HFFc6 (cell line): ENCODE measurements at places on chromosomes 1 and 21. TPM values are rescaled to one million over a fixed set of nuclear protein-coding genes. Genes with fewer than 3 reads are reported as not detected.

GRCh38 chr1:227260433-227260832 is 57.9 kb downstream of the CDC42BPA start:
- DNase-seq, result no peak

DNA sequence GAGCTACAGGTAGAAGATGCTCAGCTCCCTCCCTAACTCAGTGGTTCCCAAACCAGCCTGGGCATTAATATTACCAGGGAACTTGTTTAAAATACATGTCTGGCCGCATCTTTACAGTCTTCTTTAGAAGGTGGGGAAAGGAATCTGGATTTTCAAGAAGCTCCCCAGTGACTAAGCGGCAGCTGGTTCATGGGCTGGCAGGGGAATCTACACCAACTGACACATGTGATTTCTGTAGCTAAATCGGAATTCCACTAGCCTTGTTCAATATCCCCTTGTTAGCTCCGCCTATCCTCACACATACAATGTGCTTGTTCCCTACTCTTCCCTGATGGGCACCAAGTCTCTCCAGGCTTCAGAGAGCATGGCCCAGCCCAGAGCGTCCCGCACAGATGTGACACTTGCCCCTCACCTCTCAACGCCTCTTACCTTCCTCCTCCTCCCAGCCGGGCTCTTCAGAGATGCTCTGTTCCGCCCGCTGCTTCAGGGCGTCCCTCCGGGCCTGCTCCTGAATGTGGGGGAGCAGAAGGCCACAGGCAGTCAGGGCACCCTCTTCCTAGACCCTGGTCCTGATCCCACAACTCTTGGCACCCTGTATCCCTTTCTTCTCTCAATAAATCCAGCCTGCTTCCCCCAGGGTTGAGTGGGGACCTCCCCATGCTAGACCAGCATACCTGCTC is 15.3 kb downstream of the TSSK3 start:
- DNase-seq, result no peak

- no peak for DNase-seq
These were observed 6.1 kb upstream of the ADORA1 start for GRCh38 chr1:203121186-203122015.

TRIM17 gene
- total RNA-seq, result not detected in 3 replicates

DNA sequence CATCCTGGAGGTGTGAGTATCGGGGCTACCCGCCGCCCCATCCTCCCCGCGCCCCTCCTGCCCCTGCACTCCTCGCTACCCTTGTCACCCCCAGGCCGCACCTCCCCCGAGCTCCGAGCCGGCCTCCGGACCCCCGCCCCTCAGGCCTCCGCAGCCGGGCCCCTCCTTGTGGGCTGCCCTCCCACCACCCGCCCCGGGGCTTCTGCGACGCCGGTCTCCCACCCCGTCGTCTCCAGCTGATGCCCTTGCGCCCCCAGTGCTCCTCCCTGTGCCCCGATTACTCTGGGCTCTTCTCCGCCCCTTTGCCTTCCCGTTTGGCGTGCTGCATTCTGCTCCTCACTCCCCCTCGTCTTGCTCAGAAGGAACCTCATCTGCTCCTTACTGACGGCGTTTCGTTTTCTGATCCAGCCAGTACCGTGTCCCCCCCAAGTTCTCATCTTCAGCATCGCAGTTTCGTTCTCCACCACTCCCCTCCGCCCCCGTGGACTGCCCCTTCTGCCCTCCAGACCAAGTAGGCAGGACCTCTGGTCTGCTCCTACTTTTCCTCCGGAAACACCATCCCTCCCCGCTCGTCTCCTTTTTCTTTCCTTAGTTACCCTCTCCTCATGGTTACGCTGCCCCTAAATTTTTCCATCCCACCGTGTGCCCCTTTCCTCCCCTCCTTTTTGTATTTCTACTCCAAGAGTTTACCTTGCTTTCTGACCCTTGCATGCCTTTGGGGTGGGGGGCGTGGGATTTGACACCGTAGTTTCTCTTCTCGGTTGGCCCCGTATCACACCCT is 841 bp downstream of the SNX27 start:
- no peak for DNase-seq

GRCh38 chr1:156862997-156863599 is 2.4 kb downstream of the NTRK1 start:
- no peak for DNase-seq

GRCh38 chr1:82215056-82215852 is 414.5 kb downstream of the ADGRL2 start:
- DNase-seq, result no peak

- DNase-seq, result no peak
These were observed 512.2 kb downstream of the LTN1 start for GRCh38 chr21:28480470-28480869.

C4BPA gene
- total RNA-seq, result not detected in 2 replicates
